Transverse colon (tissue), 4 donors: ENCODE measurements at places on chromosomes 13 and 19.

GRCh38 chr19:55305983-55306562, 19.1 kb downstream of the TMEM150B start:
- DNase-seq, result no peak

DNA sequence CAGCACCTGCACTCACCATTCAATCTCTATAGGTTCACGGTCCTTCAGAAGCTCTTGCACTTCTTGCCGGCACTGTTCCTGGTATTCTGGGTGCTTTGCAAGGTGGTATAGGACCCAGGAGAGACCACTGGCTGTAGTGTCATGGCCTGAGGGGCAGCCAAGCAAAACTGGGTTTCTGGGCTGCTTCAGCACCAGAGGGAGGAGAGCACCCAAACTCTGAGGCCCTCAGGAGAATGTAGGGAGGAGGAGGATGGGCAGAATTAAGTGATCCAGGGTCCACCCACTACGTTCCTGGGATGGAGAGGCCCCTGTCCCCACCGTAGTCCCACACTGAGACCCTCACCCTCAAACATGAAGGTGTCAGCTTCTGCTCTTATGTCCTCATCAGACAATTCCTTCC, 12.3 kb downstream of the CYP4F11 start:
- no peak for DNase-seq

GRCh38 chr13:41389580-41389979, 67.8 kb upstream of the RGCC start:
- DNase-seq, result no peak

- no peak for DNase-seq
Observed at GRCh38 chr13:75415694-75416093, 66.3 kb downstream of the TBC1D4 start.

GRCh38 chr19:55418185-55418584, 10.6 kb upstream of the UBE2S start:
- peak; percentile 64 for DNase-seq

DNA sequence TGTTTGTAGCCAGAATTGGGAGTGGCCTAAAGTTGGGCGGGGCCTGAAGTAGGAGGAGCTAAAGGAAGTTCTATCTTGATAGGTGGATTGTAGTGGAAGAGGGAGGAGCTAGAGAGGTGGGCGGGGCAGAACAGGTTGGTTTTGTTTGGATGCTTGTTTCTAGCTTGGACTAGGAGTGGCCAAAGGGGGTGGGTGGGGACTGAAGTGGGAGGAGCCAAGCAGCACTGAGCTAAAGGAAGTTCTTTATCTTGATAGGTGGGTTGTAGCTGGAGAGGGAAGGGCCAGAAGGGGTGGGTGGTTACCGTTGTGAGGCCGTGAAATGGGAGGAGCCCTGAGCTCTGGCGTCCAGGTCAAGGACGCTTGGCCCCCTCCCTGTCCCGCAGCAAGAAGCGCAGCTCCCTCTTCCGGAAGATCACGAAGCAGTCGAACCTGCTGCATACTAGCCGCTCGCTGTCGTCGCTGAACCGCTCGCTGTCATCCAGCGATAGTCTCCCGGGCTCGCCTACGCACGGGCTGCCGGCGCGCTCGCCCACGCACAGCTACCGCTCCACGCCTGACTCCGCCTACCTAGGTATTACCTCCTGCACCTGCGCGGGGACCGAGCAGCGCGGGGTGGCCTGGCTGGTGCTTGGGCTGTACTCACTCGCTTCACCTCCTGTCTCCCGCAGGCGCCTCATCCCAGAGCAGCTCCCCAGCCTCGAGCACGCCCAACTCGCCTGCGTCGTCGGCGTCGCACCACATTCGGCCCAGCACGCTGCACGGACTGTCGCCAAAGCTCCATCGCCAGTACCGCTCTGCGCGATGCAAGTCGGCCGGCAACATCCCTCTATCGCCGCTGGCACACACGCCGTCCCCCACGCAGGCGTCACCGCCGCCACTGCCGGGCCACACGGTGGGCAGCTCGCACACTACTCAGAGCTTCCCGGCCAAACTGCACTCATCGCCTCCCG, 8.0 kb downstream of the DNASE2 start:
- peak; percentile 66 for DNase-seq

DNA sequence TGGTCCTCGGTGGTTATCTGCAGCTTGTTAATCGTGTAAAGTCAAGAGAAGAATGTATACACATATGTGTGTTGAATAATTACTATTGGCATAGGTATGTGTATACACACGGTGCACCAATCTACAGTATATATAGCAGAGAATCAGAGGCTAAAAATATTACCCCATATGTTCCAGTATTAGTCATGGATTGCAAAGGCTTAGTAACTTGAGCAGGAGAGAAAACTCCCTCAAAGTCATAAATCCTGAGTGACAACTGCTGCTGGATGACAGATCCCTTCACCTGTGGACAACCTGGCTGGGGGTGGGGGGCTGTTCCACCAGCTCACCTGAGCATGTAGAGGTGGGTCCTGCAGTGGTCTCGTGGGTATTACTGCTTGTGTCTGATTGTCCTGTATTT, 185.0 kb downstream of the ZNF536 start:
- no peak for DNase-seq

DNA sequence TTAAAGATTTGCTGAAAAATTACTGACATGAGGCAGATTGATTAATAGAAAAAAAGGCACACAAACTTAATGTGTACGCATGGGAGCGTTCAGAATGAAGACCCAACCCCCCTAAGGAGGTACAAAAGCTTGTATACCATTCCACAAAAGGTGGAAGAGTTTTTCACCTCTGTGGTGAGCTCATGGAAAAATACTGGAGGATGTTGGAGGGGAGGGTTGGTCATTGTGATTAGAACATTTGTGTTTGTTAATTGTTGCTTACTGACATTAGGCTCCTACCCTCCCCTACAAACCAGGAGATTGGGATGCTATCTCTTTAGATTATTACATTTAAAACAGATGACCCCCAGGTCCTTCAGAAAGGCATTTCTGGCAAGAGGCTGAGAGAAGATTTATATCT, 1973.3 kb downstream of the OLFM4 start:
- DNase-seq, result no peak

DNA sequence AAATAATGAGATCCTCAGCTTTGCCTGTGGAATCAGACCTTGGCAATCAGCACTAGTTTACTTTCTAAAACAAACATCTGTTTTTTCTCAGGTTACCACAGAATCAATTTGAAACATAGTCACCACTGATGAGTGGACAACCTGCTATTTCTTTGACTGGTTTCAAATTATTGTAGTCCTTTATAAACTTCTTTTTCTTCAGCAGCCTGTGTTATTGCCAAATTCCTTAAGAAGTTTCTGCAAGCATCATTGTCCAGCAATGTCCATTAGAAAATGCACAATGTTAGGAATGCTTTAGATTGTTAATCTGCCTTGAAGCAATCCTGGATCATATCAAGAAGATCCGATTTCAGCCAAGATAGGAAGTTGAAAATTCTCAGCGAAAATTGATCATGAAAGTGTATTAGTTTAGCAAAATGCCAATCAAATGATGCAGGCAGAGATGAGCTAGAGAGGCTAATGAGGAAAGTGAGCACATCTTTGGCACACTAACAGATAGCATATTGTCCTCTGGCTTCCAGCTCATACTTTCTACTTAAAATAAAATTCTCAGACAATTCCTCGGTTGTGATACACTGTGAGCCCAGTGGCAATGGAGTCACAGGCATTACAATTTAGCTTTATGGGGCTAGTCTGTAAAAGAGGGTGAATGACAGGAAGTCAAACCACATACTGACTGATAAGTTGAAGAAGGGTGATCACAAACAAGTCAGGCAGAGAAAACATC, 270.6 kb downstream of the SLITRK6 start:
- no peak for DNase-seq

DNA sequence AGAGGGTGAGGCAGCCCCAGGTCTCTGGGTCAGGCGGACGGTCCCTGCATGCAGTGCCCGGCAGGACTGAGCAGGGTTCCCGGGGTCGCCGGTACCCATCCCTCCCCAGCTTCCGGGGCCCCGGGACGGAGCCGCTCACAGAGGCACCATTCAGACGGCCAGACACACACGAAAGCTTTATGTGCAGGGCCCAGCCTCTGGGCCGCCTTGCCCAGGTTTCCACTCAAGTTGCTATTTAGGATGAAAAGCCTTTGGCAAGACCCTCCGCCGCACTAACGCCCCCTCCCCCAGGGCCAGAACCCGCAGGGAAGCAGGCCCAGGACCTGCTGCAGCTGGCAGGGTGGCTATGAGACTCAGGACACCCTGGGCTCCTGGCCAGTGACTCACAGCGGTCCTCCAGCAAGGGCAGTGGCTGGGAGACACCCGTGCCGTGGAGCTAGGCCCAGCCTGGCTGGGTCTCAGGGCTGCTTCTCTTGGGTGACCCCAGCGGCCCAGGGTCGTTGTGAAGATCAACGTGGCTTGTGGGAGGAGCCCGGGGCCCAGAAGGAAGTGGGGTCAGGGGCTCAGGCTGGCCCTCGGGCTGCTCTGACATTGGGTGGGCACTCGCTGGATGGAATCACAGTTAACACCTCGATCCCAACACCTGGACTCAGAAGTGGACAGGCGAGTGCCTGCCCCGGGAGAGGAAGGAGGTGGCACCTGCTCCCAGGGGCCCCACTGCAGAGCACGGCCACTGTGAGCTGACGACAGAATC, 4.8 kb downstream of the C19orf25 start:
- no peak for DNase-seq

DNA sequence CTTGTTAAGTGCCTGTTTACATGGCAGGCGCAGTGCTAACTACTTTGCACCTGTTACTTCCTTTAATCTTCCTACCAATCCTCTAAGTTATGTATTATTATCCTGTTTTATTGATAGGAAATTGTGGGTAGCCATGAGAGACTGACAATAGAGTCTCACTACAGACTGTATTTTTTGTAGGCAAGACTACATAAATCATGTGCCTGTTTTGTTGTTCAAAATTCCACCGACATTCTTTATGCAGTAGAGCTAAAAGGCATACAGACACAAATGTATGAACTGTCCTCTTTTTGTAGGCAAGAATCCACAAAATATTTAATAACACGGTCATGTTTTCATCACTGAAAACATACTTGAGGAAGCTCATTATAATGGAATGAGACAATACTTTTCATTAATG, 205.5 kb downstream of the NALCN start:
- DNase-seq, result no peak

DNA sequence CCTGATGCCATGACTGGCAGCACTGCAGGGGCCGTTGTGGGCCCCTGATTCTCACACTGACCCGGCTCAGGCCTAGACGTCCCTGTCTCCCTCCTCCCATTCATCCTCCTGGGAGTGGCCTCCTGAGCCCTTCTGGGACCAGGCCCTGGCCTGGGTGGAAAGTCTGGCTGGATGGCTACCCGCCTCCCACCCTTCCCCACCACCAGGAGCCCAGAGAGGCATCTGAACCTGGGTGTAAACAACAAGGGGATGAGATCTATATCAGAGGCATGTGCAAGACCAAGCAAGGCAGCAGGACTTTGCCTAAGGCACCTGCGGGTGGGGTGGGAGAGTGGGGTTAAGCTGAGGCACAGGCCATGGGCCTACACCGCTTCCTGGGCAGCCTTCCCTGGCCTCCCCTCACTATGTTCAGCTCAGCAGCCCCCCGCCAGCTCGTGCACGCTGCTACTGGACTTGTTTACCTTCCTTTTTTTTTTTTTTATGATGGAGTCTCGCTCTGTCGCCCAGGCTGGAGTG, 22.0 kb upstream of the ASPDH start:
- no peak for DNase-seq

- DNase-seq, result no peak
Observed at GRCh38 chr13:70027551-70027950, 80.1 kb upstream of the ATXN8OS start.
